Mammary epithelial cell (primary cell): ENCODE measurements at places on chromosomes 5 and 9.

DNA sequence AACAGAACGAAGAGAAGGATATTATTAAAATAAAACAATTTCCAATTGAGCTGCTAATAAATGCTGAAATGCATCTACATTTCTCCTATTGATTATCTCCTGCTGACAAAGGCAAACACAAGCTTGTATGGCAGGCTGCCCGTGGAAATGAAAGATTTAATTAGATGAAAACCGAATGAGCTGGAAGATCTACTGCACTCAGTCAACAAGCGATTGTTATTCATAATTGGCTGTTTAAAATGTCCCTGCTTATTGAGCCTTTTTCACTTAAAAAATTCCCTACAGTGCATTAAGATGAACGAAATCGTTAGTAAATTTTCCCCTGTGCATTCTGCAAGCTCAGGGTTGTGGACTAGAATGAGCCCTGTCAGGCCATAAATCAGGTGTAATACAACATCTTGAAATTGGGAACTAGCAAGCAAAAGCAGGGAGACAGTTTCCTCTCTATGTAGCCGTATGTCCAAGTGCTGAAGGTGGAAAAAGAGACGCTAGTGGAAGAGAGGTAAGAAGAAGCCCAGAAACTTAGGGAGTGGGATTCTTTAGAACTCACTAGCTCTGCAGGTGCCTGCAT lies 28.5 kb upstream of the KIF4B start:
- DNase-seq, result no peak

GRCh38 chr5:310516-310915 lies 11.0 kb upstream of the AHRR start:
- no peak for DNase-seq

DNA sequence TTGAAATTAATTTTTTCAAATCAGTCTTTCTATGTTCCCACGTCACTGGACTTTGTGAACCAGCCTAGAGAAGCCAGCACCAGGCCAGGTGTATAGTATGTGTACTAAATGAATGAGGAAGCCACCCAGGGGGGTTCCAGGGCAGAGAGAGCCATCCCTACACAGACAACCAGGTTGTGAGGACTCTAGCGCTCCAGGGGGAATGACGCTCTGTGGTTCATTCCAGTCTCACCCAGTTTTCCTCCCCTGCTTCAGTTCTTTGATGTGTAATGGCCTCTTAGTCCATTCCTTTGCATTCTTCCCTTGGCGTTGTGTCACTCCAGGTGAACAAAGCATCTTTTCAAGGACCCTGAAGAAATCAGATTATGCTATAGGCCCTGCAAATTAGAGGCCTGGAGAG lies 330.6 kb downstream of the NSG2 start:
- peak; percentile 18 for DNase-seq

DNA sequence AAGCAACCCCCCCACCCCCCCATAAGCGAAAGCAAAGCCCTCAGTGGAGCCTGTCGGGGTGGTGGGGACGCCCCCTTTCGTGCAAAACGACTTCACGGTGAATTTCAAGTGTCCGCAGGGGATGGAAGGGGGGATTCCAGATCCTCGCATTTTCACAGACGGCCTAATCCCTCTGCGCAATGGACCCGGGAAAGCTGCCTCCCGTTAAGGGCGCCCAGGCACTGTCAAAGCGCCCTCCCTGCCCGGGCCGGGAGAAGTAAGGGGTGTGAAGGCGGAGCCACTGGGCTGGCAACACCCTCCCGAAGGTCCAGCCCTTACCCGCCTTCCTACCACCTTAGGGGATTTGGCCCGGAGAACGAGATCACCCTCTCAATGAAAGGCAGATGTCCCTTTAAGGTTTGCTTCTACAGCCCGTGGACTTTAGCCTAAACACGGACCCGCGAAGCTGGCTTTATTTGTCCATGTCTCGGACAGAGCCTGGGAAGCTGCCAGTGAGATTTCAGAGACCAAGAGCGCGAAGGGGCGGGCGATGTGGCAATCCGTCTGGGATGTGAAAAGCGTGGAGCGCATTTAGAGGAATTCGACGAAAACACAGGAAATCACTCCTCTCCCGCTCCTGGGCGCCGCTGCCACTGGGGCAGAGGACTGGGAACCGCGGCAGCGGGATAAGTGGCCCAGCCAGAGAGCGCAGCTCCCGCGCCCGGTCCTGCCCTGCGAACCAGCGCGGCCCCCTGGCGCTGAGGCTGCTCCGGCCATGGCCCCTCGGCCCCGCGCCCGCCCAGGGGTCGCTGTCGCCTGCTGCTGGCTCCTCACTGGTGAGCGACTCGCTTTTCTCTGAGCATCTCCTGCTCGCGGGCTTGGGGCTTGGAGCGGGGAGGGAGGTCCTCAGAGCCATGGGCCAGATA lies at the start of the genes ITGA1 and PELO:
Gene ITGA1 (plus strand): TSS at position 317 of the 905 bp plus-strand sequence. CDS start 438 bp downstream, at position 755.
Gene PELO (plus strand): TSS at position 317 of the 905 bp plus-strand sequence. CDS start 12,479 bp downstream, outside the sequence.
- DNase-seq, result peak; percentile 69

DNA sequence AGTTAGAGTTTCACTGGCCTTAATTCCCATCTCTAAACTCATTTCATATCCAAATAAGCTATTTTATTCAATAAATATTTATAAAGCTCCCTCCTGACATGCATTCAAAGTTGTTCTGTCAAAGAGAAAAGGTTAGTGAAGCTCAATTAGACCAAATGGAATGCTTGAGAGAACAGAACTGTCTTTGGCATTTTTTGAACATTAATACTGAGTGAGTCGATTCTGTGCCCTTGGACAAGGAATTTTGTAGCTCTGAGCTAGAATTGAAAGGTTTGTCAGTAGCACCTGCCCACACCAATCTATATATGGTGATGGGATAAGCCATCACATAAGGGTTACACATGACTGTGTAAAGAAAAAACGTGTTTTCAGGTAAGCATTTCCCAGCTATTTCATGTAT lies 631.2 kb upstream of the CCNG1 start:
- no peak for DNase-seq

DNA sequence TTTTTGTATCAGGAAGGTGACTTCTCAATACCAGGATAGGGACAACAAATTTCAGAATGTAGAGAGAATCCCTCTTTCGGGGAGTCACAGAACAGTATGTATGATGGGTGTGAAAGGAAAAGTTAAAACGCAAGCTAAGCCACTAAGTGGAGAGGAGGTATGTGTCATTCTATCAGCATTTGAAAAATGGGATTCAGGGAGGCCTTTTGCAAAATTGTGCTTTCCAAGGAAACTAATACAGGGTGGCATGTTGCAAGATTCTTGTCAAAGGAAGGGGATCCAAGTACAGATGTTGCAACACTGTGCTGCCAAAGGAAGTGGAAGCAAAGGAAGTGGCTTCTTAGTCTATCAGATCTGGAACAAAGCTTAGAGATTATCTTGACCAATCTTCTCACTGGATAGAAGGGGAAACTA lies 12.6 kb upstream of the TNIP1 start:
- peak; percentile 97 for DNase-seq

GRCh38 chr5:68265347-68265746 lies 49.8 kb downstream of the PIK3R1 start:
- no peak for DNase-seq

DNA sequence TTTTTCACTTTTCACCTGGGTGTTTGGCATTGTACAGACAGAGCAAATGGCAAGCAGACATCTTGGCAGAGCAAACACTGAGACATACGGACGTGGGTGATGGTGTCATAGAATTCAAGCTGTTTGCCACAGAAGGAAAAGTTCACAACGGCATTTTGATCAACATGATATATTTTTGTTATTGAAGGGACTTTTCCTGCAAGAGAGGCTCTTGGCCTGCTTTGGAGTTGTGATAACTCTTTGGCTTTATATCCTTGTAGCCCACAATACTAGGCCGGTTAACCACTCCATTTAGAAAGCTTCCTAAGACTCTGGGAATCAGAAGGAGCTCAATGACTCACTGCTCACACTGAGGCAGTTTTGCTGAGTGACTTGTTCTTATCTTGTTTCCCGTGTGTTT lies 1038.3 kb downstream of the TLE1 start:
- DNase-seq, result no peak

GRCh38 chr5:84281383-84281782 lies 103.3 kb downstream of the EDIL3 start:
- DNase-seq, result no peak

DNA sequence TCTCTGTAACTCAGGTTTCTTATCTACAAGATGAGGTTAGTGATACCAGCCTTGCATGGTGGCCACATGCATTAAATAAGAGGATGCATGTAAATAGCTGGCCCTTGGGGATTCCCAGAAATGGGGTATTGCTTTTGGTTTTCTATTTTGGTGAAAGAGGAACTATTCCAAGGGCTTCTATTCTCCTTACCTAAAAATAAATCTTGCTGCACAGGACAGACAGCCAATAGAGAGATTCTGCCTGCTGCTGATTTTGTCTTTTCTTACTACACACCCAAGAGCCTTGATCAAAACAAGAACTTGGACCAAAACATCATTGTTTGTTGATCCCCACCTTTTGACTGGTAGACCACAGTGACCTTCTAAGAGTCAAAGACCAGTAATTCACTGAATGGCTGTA lies 161.8 kb downstream of the PJA2 start:
- no peak for DNase-seq

DNA sequence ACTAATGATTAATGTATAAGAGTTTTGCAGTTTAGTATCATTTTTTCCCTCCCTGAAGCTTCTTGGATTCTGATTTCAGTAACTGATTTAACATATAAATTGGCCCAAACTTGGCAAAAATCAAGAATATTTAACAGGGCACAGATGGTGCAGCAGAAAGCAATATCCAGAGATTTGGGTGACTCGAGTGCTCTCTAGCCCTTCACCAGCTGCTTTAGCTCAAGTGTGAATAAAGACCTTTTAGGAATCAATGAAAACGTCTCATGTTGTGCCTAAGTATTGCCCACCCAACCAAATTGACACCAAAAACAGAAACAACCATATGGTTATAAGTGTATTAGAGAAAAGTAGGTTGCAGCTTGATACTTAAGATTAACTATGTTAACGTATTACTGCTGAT lies 933.4 kb upstream of the PTPRD start:
- DNase-seq, result no peak

DNA sequence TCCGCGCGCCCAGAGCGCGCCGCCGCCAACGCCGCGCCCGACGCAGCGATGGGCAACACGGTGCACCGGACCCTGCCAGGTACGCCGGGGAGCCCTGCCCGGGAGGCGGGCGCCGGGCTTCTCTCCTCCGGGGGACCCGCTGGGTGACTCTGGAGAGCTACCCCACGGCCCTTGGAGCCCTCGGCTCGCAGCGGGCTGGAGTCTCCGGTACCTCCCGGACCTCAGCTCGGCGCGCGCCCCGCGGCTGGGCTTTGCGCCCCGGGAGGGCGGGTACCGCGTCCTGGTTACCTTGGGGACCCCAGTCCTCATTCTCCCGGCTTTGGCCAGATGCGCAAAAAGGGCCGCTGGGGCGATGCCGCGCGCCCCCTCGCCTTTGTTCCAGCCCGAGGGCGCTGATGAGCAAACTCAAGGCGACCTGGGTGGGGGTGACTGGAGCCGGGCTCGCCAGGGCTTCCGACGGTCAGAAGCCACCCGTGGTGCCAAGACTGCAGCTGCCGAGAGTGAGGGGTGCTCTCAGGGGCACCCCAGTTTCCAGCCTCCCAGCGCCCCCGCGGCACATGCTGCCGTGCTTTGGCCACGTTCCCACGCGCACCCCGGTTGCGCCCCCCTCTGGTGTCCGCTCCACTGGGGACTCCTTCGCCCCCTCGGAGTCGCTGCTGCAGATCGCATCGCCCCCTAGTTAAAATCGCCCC lies 442 bp downstream of the NEURL1B start:
- no peak for DNase-seq
